NCI-H1048 (cell line): ENCODE measurements at places on chromosomes 16 and 17.

- DNase-seq, result no peak
These were observed 117.5 kb downstream of the FTO start for GRCh38 chr16:53821487-53821886.

GRCh38 chr17:57670769-57671569, 74.1 kb downstream of the CCDC182 start:
- no peak for DNase-seq

DNA sequence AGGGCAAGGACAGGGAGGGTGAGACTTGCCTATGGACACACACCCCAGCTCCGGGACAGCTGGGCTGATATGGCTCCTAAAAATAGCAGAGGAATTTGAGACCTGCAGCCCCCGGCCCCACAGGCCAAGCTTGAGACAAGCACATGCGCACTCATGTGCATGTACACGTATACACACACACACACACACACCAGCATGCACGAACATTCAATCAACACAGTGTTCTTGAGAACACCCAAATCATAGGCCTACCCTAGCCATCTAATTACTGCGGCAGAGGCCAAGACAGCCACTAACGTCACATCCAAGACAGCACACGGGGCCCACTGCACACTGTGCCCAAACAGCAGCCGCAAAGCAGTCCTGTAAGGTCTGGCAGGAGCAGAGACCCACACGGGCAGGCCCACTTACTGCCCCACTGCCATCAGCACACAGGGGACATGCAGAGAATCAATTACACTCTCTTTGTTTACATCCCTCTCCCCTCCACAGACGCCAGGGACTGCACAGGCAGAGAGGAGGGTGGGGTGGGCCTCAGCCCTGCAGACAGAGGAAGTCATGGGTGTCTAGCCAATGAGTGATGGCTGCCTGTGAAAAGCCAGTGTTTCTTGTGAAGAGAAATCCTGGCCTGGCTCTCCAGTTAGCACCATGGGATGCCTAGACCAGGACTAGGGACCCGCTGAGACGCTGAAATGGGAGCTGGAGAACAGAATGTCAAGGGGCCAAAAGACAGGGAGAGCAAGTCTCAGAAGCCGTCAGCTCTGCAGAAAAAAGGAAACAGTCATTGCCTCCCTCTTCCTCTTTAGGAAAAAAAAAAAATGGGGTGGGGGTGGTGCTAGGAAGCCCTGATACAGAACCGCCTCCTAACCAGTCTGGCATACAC, 39.3 kb downstream of the MYO18A start:
- no peak for DNase-seq

DNA sequence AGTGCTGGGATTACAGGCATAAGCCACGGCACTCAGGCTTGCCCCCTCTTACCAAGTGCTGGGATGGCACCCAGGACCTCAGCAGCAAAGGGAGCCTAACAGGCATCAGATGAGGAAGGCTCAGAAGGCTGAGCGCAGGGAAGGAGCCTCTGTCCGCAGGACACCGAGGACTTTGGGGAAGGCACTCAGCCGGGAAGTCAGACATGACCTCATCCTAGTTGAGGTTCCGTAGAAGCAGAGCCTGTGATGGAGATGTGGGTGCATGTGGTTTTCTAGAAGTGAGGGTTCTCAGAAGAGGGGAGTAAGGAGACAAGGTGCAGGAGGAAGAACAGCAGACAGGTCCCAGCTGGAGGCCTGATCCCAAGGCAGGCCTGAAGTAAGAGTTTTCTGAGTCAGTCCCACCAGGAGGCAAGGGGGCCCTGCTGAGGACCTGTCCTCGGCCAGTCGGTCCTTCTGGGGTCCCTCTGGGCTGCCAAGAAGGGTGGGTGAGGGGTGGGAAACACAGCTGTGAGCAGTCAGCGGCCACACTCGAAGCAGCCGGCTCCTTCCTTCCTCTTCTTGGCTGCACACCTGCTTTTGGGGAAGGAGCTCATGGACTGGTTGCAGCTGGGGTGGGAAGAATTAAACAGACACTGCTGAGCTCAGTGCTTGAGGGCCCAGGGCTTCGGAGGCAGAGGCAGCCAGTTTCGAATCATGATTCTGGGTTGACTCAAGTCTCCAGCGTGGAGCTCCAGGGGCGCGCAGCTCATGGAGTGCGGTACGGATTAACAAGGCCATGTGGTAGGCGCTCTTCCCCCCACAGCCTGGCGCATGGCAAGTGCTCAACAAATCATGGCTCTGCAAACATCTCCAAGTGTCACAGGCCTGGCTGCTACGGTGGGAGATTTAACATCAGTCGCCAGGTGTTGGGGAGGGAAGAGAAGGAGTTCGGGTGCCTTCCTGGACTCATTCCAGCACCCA, 38.9 kb upstream of the SNN start:
- no peak for DNase-seq

DNA sequence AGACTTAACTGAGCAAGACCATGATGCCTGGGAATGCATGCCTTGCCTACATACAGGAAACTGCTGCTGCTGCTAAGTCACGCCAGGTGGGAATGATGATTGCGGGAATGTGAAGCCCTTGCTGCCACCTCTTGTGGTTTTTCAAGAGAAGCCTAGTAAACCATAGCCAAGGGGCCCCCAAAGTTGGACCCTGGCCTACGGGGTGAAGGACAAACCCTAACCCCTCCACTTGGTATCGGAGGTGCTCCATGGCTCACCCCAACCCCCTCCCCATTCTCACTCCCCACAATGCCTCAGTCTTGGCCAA, 233.9 kb downstream of the ZNF423 start:
- no peak for DNase-seq

- no peak for DNase-seq
These were observed 6.2 kb upstream of the MYOCD start for GRCh38 chr17:12659500-12659899.

- DNase-seq, result no peak
These were observed 126.8 kb downstream of the CACNG3 start for GRCh38 chr16:24382762-24383407.

- DNase-seq, result no peak
These were observed 11.3 kb downstream of the BAIAP2 start for GRCh38 chr17:81046132-81046769.

GRCh38 chr16:1809281-1809801, 15.8 kb upstream of the IGFALS start:
- no peak for DNase-seq

DNA sequence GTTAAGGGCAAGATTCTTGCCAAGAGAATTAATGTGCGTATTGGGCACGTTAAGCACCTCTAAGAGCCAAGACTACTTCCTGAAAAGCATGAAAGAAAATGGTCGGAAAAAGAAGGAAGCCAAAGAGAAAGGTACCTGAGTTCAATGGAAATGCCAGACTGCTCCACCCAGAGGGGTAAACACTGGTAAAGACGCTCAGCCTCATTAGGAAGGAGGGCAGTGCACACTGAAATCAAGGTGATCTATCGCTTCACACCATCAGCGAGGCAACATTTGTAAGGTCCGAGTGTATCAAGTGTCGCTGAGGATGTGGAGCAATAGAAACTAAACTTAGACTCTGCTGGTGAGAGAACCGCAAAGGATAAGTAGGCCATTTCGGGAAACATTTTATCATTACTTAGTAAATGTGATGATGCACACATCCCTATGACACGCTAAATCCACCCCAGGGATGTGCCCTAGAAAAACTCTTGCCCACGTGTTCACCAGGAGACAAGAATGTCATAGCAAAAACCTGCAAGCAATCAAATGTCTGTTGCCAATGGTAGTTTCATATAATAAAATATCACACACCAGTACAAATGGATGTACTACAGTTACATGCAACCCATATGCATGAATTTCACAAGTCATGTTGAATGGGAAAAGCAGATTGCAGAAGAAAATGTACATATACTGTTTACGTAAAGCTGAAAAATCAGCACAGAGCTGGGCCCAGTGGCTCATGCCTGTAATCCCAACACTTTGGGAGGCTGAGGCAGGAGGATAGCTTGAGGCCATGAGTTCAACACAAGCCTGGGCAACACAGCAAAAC, 23.6 kb downstream of the CNTROB start:
- no peak for DNase-seq

- no peak for DNase-seq
These were observed 85.3 kb downstream of the RAB11FIP4 start for GRCh38 chr17:31476525-31477416.

DNA sequence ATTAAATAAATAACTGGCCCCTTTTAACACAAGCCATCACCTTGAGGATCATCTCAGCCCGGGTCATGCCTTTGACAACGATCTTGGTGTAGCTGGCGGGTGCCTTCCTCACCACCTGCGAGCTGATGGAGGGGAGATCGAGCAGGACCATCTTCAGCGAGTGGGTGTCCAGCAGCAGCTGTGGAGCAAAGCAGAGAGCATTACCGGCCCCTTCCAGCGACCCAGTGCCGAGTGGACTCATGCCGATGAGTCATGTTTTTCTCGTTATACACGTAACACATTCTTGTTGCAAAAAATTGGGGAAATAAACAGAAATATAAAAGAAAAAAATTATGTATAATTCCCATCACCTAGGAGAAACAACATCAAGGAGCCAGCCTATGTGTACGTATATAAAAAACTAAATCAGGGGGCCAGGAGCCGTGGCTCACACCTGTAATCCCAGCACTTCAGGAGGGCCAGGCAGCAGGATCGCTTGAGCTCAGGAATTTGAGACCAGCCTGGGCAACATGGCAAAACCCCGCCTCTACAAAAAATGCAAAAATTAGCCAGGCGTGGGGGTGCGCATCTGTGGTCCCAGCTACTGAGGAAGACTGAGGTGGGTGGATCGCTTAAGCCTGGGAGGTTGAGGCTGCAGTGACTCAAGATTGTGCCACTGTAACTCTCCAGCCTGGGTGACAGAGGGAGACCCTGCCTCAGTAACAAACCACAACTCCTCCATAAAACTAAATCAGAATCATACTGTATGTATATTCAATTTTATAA, 169.1 kb upstream of the RPH3AL start:
- DNase-seq, result no peak

- DNase-seq, result no peak
These were observed 20.3 kb downstream of the KPNB1 start for GRCh38 chr17:47670064-47670463.

- no peak for DNase-seq
These were observed 4.9 kb downstream of the TNRC6C start for GRCh38 chr17:77963441-77963840.

- peak; percentile 34 for DNase-seq
These were observed 468.8 kb upstream of the KIF2B start for GRCh38 chr17:53353919-53354351.

DNA sequence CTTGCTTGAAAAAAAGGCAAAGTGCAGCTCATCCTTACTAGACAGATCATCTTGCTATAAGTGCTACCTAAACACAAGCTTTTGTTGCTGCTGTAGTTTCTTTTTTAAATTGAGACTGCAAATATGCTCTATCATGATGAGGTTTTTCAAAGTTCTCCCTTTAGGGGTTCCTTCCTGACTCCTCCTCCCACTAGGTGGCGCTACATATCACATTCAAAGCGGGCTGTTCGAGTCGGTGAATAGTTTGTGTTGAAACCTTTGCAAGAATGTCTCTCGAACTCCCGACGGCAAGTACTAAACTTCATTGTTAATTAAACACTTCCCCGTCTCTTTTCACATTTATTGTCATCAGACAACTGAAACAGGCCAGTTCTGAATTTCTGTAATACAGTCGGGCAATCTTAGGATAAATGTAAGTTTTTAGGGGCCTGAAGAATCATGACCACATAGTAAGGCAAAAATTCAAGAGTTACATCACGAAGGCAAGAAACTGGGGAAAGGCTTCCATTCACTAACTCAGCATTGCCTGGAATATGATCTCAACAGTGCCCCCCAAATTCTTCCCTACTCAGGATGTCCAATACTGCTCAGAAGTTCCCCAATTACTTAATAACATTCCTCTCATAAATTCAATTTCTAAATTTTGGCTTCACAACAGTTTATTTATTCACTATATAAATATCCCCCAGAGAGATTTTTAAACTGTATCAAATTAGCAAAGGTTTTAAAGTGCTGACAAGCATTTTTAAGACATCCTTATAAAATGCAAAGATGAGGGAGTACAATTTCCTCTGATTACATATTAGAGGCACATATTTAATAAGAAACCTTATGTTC, 6.7 kb downstream of the HS3ST3A1 start:
- peak; percentile 48 for DNase-seq

- no peak for DNase-seq
These were observed 22.8 kb downstream of the PRKCB start for GRCh38 chr16:23858542-23858941.

- DNase-seq, result no peak
These were observed 267.0 kb upstream of the MAF start for GRCh38 chr16:79867425-79867997.

DNA sequence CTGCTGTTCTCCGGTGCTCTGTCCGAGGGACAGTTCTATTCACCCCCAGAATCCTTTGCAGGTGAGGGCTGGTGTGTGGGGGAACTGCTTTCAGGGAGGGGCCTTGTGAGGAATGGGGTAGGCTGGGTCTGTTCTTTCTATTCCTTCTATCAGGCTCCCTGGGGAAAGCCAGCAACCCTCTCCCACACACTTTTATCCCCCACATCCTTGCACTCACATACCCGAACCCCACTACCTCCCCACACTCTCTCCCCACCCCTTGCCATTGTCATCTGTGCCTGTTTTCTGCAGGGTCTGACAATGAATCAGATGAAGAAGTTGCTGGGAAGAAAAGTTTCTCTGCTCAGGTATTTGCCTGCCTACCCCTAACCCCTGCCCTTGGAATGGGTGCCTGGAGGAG, 6.4 kb upstream of the TCAP start:
- no peak for DNase-seq

DNA sequence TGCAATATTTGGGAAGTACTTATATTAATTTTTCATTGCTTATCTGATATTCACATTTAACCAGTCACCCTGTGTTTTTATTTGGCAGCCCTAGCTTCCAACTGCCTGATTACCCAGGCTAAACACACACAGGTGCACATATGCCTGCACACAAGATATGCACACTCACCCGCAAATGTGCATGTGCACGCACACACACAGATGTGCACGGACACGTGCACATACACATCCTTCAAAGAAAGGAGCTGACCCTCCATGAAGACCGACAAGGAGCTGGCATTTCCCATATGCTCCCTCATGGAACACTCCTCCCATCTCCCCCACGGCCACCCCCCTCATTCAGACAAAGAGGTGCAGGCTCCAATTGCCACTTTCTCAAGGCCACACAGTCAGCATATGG, 242.2 kb downstream of the ENGASE start:
- DNase-seq, result no peak

DNA sequence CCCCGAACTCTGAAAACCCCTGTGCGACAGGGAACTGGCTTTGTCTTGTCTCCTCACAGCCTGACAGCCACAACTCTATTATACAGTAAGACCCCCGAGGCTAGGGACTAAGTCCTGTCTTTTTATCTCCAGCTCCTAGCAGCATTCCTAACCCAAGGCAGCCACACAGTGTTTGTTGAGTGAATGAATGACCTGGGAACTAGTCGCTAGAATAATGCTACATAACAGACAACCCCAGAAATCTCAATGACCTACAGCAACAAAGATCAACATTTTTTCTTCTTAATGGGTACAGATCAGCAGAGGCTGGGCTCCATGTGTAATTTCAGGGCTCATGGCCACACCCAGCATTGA, 71.4 kb upstream of the TNRC6C start:
- no peak for DNase-seq

GRCh38 chr16:75206749-75207451, at the start of gene CTRB2:
CTRB2 (minus strand) TSS chr16:75207161; CDS start chr16:75207141, 20 bp downstream.
- no peak for DNase-seq
